ENCODE measurements at places on chromosomes 2 and 18. TPM values are rescaled to one million over a fixed set of nuclear protein-coding genes. Genes with fewer than 3 reads are reported as not detected.

Gene BCL2
- 7.3 TPM for total RNA-seq

- H3K27me3 ChIP-seq, result no peaks in the 10 kb centered on the region
- H3K36me3 ChIP-seq, result no peaks in the 10 kb centered on the region
- no peak overlapping the region for H3K27ac ChIP-seq
- H3K4me1 ChIP-seq, result no peaks in the 10 kb centered on the region
- no peak for DNase-seq
Observed at GRCh38 chr18:35477497-35477896, 20.3 kb downstream of the INO80C start.

DNA sequence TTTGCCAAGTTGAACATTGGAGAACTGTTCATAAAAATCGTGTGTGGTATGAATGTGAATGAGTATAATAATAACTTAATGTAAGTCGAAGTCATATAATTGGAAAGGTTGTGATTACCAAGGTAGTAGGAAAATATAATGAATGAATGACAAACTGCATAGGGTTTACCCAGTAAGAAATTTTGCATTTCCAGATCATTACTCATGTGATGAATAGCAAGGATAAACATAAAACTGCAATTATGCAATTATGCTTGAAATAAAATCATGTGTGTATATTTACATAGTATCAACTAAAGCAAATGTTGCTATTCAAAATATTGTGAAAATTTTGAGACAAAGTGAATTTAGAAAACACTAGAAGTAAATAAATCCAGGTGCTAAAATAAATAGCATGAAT is 1108.7 kb upstream of the TMEFF2 start:
- H3K36me3 ChIP-seq, result no peaks in the 10 kb centered on the region
- H3K27me3 ChIP-seq, result no peaks in the 10 kb centered on the region
- H3K27ac ChIP-seq, result no peak overlapping the region
- H3K4me3 ChIP-seq, result no peak overlapping the region
- H3K4me1 ChIP-seq, result no peaks in the 10 kb centered on the region
- DNase-seq, result no peak

Gene KLHL30
- 17.3 TPM for total RNA-seq

Gene IL1F10
- total RNA-seq, result not detected

DNA sequence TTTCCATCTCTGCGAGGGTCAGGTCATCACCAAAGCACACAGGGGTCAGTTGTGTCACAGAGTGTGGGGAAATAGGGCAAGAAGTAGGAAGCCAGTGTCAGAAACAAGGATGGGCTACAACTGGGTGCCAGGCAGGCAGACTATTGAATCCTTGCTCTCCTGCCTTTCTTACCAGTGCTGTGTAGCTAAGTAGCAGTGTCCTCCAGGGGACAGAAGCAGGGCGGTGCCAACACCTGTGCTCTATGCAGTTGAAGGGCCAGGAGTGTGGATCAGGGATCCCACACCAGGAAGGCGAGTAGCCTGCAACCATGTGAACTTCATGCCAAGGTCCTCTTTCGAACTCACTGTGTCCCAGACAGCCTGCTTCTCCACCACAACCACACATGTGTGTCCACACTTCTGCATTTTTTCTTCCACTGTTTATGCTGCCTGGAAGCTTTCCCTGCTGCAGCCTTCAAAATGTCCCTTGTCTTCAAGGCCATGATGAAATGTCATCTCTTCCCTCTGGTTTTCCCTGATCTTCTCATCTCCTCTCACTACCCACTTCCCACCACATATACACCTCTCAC is 25.4 kb upstream of the REG3G start:
- no peak overlapping the region for H3K4me3 ChIP-seq
- H3K4me1 ChIP-seq, result no peaks in the 10 kb centered on the region
- H3K27me3 ChIP-seq, result peaks cover 20% of the 10 kb centered on the region
- no peak overlapping the region for H3K27ac ChIP-seq
- DNase-seq, result no peak
- H3K36me3 ChIP-seq, result no peaks in the 10 kb centered on the region

DNA sequence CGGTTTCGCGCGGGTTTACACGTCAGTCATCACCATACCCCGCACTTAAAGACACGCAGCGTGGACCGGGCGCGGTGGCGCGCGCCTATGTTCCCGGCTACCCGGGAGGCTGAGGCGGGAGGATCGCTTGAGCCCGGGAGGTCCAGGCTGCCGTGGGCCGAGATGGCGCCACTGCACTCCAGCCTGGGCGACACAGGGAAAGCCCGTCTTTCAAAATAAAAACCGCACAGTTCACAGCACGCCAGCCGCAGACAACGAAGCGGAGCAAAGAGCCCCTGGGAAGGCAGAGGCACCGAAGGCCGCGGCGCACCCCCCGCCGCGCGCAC is 328 bp downstream of the DTYMK start:
- no peaks in the 10 kb centered on the region for H3K27me3 ChIP-seq
- H3K36me3 ChIP-seq, result peaks cover 14% of the 10 kb centered on the region
- no peak for DNase-seq
- peaks cover 42% of the 10 kb centered on the region for H3K4me1 ChIP-seq
- peak overlapping the region; percentile 96 for H3K27ac ChIP-seq
- H3K4me3 ChIP-seq, result peak overlapping the region; percentile 100

Gene ACMSD
- not detected for total RNA-seq

DNA sequence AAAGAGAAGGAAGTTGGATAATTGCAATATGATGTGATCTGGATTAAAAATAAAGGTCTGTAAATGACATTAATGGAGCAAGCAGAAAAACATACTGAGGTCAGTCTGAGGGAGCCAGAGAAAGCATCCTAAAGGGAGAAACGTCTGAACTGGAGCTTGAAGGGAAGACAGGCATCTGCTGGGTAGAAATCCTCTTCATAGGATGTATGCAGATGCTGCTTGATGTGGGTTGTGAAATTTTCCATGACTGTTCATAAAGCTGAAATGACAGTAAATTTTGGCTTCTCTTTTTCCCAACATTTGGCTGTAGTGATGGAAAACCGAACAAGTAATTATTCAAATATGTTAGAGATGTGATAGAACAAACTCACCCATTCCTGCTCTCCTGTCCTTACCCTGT is 287.6 kb downstream of the CAMKMT start:
- H3K27me3 ChIP-seq, result no peaks in the 10 kb centered on the region
- no peaks in the 10 kb centered on the region for H3K4me1 ChIP-seq
- no peak overlapping the region for H3K27ac ChIP-seq
- H3K36me3 ChIP-seq, result no peaks in the 10 kb centered on the region
- no peak overlapping the region for H3K4me3 ChIP-seq

- no peaks in the 10 kb centered on the region for H3K27me3 ChIP-seq
- peaks cover 15% of the 10 kb centered on the region for H3K4me1 ChIP-seq
- H3K36me3 ChIP-seq, result no peaks in the 10 kb centered on the region
- no peak overlapping the region for H3K27ac ChIP-seq
Observed at GRCh38 chr2:21930226-21930625, 806.5 kb downstream of the TDRD15 start.

DNA sequence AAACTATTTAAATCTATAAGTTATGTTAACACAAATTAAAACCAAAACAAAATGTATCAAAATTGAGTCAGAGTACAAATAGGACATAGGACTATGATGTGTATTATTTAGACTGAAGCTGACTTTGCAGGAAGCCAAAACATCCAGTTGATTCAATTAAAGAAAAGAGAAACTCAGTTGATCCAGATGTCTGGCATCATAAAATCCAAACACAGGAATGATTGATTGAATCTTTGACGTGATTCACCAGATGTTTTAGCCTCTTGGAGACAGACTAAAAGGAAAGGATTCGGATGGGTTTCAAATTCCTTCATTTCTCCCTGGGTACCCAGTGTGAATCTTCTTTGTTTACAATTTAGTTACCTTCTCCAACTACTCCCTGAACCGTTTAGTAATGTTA is 272.9 kb downstream of the IRS1 start:
- no peaks in the 10 kb centered on the region for H3K4me1 ChIP-seq
- DNase-seq, result no peak
- H3K4me3 ChIP-seq, result no peak overlapping the region
- no peaks in the 10 kb centered on the region for H3K27me3 ChIP-seq

DNA sequence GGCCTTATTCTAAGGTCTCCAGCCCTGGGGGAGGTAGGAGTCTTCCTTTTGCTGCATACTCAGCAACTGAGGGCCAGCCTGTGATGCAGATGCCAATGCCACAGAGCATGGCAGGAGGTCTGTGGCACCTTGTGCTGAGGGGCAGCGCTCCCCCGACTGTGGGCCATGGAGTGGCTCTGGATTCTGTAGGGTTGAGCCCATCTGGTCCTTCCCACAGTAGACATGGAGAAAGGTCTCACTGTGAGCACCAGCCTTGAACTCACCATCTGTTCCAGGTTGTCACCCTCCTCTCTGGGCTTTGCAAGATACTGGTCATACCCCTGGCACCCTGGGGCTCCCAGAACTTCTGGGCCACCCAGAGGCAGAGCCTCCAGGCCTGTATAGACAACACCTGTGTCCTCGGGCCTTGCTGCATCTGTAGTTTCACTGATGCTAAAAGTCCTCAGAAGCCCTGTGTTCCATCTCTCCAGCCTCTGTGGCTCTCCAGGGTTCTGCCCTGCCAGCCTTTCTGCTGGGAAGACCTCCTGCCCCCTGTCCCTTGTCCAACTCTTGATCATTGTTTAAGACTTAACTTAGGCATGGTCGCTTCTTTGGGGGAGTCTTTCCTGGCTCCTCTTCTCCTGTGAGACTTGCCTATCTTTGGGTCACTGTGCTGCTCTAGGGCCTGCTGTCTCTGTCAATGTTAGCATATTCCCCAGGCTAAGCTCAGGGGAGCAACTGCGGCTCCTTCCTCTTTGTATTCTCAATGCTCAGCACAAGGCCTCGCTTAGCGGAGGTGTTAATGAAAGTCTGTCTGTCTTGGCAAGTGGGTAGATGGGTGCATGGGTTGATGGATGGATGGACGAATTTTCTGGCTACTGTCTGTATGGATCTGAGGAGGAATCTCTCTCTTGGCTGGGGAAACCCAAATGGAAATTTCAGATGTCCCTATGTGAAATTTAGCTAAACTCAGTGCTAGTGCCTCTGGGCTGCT is 160.9 kb downstream of the DYSF start:
- peaks cover 17% of the 10 kb centered on the region for H3K36me3 ChIP-seq
- peaks cover 43% of the 10 kb centered on the region for H3K4me1 ChIP-seq
- no peak for DNase-seq

- no peak overlapping the region for H3K27ac ChIP-seq
- no peak for DNase-seq
- H3K4me1 ChIP-seq, result no peaks in the 10 kb centered on the region
- no peaks in the 10 kb centered on the region for H3K36me3 ChIP-seq
- H3K27me3 ChIP-seq, result peaks cover 7% of the 10 kb centered on the region
- H3K4me3 ChIP-seq, result no peak overlapping the region
Observed at GRCh38 chr2:174748948-174749347, 15.3 kb downstream of the CHRNA1 start.

GRCh38 chr2:84888401-84889276 is 7.8 kb upstream of the TRABD2A start:
- peaks cover 13% of the 10 kb centered on the region for H3K27me3 ChIP-seq
- H3K4me1 ChIP-seq, result peaks cover 6% of the 10 kb centered on the region
- no peaks in the 10 kb centered on the region for H3K36me3 ChIP-seq
- H3K27ac ChIP-seq, result peak overlapping the region; percentile 39

DNA sequence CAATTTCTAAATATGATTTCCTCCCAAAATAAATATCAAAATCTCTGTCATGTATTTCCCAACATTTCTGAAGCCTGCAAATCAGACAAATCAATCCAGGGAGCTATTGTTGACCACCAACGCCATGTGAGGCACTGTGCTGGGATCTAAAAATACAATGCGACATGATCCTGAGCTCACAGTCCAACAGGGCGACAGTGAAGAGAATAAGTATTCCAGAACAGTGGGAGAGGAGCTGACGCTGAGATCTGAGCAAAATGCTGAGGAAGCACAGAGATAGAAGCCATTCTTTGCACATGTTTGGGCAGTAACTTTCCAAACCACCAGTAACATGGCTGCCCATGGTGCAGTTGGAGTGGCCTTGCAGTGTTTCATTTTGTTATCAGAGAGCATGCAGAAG is 412.5 kb downstream of the LRATD1 start:
- no peak overlapping the region for H3K4me3 ChIP-seq
- DNase-seq, result no peak
- no peaks in the 10 kb centered on the region for H3K36me3 ChIP-seq
- no peak overlapping the region for H3K27ac ChIP-seq

Gene ZNF2
- 3.4 TPM for total RNA-seq

Gene CDH2
- total RNA-seq, result 370 TPM

Gene PEX13
- total RNA-seq, result 23.4 TPM

Gene VAPA
- 208 TPM for total RNA-seq

- DNase-seq, result no peak
- no peaks in the 10 kb centered on the region for H3K27me3 ChIP-seq
- H3K4me3 ChIP-seq, result no peak overlapping the region
- H3K27ac ChIP-seq, result no peak overlapping the region
Observed at GRCh38 chr2:169546756-169547155, 26.9 kb downstream of the FASTKD1 start.

GRCh38 chr18:57826252-57826651 is 23.1 kb upstream of the ATP8B1 start:
- no peak overlapping the region for H3K27ac ChIP-seq
- H3K4me3 ChIP-seq, result no peak overlapping the region
- H3K4me1 ChIP-seq, result no peaks in the 10 kb centered on the region
- no peaks in the 10 kb centered on the region for H3K36me3 ChIP-seq

Gene SPEG
- 145 TPM for total RNA-seq

- no peak overlapping the region for H3K4me3 ChIP-seq
- peaks cover 6% of the 10 kb centered on the region for H3K4me1 ChIP-seq
- H3K27ac ChIP-seq, result no peak overlapping the region
Observed at GRCh38 chr18:46393230-46393629, 263.8 kb downstream of the LOXHD1 start.

DNA sequence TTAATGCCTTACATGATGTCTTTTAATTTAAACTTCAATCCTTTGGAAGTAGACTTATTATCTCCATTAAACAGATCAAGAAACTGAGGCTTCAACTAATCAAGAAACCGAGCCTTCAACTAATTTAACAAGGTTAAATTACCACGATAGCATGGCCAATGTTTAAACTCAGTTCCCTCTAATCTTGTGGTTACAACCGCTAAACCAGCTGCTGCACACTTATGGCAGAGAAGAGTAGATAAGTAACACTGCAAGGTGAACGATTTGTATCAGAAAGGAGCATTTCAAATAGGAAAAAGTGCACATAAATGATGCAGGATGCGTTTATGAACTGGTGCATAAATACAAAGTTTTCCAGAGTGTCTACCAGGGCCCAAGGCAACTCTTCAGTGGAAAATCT is 144.6 kb upstream of the CAVIN2 start:
- H3K4me3 ChIP-seq, result no peak overlapping the region
- H3K27ac ChIP-seq, result no peak overlapping the region
- H3K4me1 ChIP-seq, result peaks cover 10% of the 10 kb centered on the region
- DNase-seq, result no peak
- H3K36me3 ChIP-seq, result no peaks in the 10 kb centered on the region
- H3K27me3 ChIP-seq, result no peaks in the 10 kb centered on the region

Gene OR6B2
- total RNA-seq, result not detected

Gene ABCG5
- not detected for total RNA-seq

Gene CDKL4
- 0.66 TPM for total RNA-seq

GRCh38 chr2:233082222-233082930 is 22.2 kb downstream of the INPP5D start:
- DNase-seq, result no peak
- no peaks in the 10 kb centered on the region for H3K36me3 ChIP-seq
- peaks cover 53% of the 10 kb centered on the region for H3K4me1 ChIP-seq
- H3K27ac ChIP-seq, result peak overlapping the region; percentile 90

Gene CASP10
- total RNA-seq, result 5.4 TPM

Gene LHCGR
- total RNA-seq, result 0.16 TPM

Gene SERPINB3
- total RNA-seq, result not detected

Gene DCC
- not detected for total RNA-seq

Gene LRRTM1
- total RNA-seq, result 0.11 TPM

Gene EDAR
- 0.33 TPM for total RNA-seq

Gene GALNT3
- 0.08 TPM for total RNA-seq

Data from left ventricle myocardium inferior (tissue), 1 donor.